Activated naive CD8-positive, alpha-beta T cell treated with anti-CD3 and anti-CD28 coated beads, Interleukin-2, amount 10 ng/mL, durations not matched to agents 7 days and 5 days (primary cell): ENCODE measurements at places on chromosomes 6 and 20.
A peak's percentile ranks its signal among the peaks of the same experiment; 100 is the strongest.

DNA sequence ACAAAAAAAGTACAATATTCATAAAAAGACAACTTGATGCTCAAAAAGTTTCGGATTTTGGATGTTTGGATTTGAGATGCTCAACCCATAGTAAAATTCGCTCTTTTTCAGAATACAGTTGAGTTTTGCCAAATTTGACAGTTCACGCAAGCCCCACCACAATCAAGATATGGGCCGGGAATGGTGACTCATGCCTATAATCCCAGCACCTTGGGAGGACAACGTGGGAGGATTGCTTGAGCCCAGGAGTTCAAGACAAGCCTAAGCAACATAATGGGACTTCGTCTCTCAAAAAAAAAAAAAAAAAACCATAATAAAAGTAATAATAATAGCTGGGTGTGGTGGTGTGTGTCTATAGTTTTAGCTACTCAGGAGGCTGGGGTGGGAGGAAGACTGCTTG, 51.3 kb downstream of the PHF20 start:
- no peak overlapping the region for H3K27ac ChIP-seq
- peaks cover 22% of the 10 kb centered on the region for H3K4me1 ChIP-seq
- H3K27me3 ChIP-seq, result no peaks in the 10 kb centered on the region

DNA sequence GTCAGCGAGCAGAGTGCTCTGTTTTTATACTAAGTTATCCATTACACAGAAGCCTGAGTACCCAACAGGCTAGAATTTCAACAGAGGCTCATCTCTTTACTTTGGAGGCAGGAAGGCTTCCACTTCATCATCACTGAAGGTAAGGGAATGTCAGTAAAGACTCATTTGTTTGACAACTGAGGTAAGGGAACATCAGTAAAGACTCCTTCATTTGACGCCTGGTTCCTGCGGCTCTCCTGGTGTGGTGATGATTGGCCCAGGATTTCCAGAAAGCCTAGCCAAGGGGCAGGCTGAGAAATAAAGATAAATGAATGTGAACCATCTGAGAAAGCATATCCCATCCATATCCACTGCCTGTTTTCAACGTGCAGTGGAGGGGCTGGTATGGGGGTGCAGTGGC, 244.6 kb upstream of the ECI2 start:
- no peak overlapping the region for H3K4me3 ChIP-seq
- H3K36me3 ChIP-seq, result no peaks in the 10 kb centered on the region
- no peak for DNase-seq
- H3K27ac ChIP-seq, result no peak overlapping the region

GRCh38 chr6:113137426-113137825, 719.7 kb upstream of the MARCKS start:
- no peak for DNase-seq
- no peaks in the 10 kb centered on the region for H3K27me3 ChIP-seq
- H3K4me3 ChIP-seq, result no peak overlapping the region

- H3K27ac ChIP-seq, result peak overlapping the region; percentile 46
- H3K4me3 ChIP-seq, result no peak overlapping the region
- no peak for DNase-seq
- H3K27me3 ChIP-seq, result no peaks in the 10 kb centered on the region
- H3K36me3 ChIP-seq, result peaks cover 5% of the 10 kb centered on the region
Measured at GRCh38 chr20:367486-367887, 13.1 kb upstream of the TRIB3 start.

GRCh38 chr6:128347123-128347522, 173.3 kb downstream of the PTPRK start:
- H3K36me3 ChIP-seq, result peaks cover 1% of the 10 kb centered on the region
- H3K27me3 ChIP-seq, result peaks cover 9% of the 10 kb centered on the region
- no peak overlapping the region for H3K4me3 ChIP-seq
- no peak for DNase-seq

GRCh38 chr6:21970569-21971300, 326.1 kb downstream of the PRL start:
- no peak for DNase-seq
- H3K36me3 ChIP-seq, result no peaks in the 10 kb centered on the region

DNA sequence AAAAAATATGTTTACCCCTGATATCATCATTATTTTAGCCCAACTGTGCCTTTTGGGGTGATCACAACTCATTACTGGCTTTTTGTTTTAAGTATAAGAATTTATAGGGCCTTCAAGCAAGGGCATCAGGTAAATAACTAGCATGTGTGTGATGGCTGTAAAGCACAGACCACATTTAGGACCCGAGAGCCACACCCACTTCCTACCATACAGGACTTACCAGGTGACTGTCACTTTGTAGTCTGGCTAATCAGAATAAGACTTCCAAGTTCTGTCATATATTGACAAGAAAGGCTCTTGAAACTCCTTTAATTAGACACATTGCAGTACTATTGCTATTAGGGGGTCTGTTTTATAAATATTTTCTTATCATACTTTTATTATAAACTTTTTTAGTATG, 31.1 kb downstream of the TMEM242 start:
- H3K27me3 ChIP-seq, result no peaks in the 10 kb centered on the region
- peaks cover 10% of the 10 kb centered on the region for H3K4me1 ChIP-seq
- H3K4me3 ChIP-seq, result no peak overlapping the region

DNA sequence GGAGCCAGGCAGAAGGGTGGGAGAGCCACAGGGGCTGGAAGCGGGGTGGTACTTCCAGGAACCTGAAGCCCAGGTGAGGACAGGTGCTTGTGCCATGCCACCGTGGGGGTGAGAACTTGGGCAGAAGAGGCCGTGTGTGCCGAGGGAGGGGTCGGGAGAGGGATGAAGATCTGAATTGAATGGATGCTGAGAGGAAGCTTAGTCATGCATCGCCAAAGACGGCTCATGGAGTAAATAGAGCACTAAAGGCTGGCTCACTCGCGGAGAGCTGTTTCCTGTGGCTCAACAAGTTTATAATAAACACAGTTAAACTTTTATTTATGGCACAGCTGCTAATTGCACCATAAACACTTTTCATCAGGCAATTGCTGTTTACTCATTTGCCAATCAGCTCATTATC, 21.7 kb upstream of the MYT1 start:
- H3K27ac ChIP-seq, result no peak overlapping the region
- no peaks in the 10 kb centered on the region for H3K36me3 ChIP-seq
- no peak for DNase-seq
- H3K4me3 ChIP-seq, result no peak overlapping the region
- no peaks in the 10 kb centered on the region for H3K27me3 ChIP-seq
- H3K4me1 ChIP-seq, result no peaks in the 10 kb centered on the region

DNA sequence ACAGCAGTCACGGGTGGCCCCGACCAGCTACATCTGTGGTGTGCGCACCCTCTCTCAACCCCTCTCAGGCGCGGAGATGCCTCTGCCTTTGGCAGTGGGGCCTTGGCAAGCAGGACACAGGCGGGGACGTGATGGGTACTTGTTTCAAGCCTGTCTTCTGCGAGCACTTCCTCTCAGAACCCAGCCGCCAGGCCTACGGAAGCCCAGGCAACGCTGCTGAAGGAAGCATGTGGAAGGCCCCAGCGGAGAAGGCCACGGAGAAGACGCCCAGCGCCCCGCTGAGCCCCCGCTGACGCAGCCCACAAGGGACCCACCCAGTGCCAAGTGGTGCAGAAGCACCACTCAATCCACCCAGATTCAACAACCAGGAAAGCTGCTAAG, 13.0 kb downstream of the SERPINB6 start:
- H3K27ac ChIP-seq, result peak overlapping the region; percentile 64
- no peak for DNase-seq
- peak overlapping the region; percentile 37 for H3K4me3 ChIP-seq
- no peaks in the 10 kb centered on the region for H3K27me3 ChIP-seq
- H3K36me3 ChIP-seq, result peaks cover 14% of the 10 kb centered on the region
- peaks cover 13% of the 10 kb centered on the region for H3K4me1 ChIP-seq

- no peak overlapping the region for H3K4me3 ChIP-seq
- peaks cover 7% of the 10 kb centered on the region for H3K4me1 ChIP-seq
- no peaks in the 10 kb centered on the region for H3K36me3 ChIP-seq
- H3K27me3 ChIP-seq, result peaks cover 11% of the 10 kb centered on the region
- H3K27ac ChIP-seq, result no peak overlapping the region
Measured at GRCh38 chr6:96917098-96917497, 7.4 kb upstream of the KLHL32 start.

DNA sequence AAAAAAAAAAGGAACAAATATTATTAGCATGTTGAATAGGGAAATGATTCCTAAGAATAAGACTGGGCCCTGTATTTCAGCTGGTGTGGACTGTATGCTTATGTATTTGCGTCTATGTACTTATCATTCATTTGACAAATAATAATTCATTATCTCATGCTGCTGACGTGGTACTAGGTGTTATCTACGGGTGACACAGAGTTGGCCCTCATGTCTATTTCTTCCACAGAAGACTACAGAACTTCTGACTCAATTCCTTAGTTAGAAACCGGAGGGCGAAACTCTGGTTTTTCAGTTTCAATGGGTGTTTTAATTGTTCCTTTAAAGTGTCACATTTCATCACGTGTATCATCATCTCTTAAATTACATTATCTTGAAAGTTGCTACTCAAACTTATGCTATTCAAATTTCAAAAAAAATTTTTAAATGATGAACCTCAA, 305.9 kb downstream of the CLIC5 start:
- no peak overlapping the region for H3K27ac ChIP-seq
- no peak overlapping the region for H3K4me3 ChIP-seq
- H3K4me1 ChIP-seq, result peaks cover 18% of the 10 kb centered on the region
- DNase-seq, result no peak

GRCh38 chr6:27592481-27593199, 119.7 kb upstream of the ZNF184 start:
- DNase-seq, result peak; percentile 45
- H3K27me3 ChIP-seq, result peaks cover 21% of the 10 kb centered on the region
- H3K4me1 ChIP-seq, result peaks cover 2% of the 10 kb centered on the region
- no peaks in the 10 kb centered on the region for H3K36me3 ChIP-seq

DNA sequence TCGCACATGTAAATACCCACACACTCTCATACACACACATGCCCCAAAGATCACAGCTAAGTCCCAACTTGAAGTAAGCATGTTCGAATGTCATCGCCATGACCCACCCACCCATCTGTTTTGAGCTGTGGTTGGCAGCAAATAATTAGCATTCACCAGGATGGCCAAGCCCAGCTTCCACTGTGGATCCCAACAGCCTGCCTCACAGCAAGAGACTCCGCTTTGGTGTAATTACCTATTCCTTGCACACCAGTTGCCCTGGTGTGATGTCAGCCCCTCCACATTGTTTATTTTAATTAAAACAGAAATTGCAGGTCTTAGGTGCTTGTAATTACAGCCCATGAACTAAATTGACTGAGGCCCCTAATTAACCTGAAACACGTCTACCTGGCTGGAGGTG, 81.1 kb downstream of the MAFB start:
- no peaks in the 10 kb centered on the region for H3K36me3 ChIP-seq
- H3K4me3 ChIP-seq, result no peak overlapping the region
- no peaks in the 10 kb centered on the region for H3K4me1 ChIP-seq
- H3K27me3 ChIP-seq, result peaks cover 2% of the 10 kb centered on the region

GRCh38 chr6:170224694-170225660, 65.9 kb downstream of the DLL1 start:
- no peak for DNase-seq
- H3K4me1 ChIP-seq, result peaks cover 14% of the 10 kb centered on the region
- H3K36me3 ChIP-seq, result no peaks in the 10 kb centered on the region
- no peak overlapping the region for H3K4me3 ChIP-seq

GRCh38 chr20:53713328-53714056, 119.9 kb upstream of the ZNF217 start:
- no peaks in the 10 kb centered on the region for H3K27me3 ChIP-seq
- no peak for DNase-seq
- H3K4me3 ChIP-seq, result no peak overlapping the region
- H3K27ac ChIP-seq, result peak overlapping the region; percentile 30
- H3K4me1 ChIP-seq, result peaks cover 31% of the 10 kb centered on the region
- peaks cover 5% of the 10 kb centered on the region for H3K36me3 ChIP-seq

DNA sequence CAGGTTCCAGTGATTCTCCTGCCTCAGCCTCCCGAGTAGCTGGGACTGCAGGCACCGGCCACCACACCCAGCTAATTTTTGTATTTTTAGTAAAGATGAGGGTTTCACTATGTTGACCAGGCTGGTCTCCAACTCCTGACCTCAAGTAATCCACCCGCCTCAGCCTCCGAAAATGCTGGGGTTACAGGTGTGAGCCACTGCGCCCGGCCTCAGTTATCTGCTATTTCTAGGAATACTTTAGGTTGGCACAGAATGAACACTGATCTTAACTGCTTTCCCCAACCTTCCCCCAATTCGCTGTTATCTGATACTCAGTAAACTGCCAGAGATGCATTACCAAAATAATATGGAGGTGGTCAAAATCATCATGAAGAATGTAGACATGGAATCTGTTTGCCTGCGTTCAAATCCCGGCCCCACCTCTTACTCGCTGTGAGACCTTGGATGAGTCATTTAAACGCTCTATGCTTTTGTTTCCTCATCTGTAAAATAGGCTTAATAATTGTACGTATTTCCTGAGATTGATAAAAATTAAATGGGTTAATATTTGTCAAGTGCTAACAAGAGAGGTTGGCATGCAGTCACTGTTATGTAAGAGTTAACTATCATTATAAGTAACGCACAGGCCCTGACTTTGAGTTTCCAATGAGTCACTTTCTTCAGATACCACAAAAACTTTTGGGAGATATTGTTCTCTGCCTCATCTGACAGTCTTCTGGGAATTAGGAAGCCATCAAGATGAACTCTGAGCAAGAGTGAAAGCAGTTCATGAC, 44.5 kb upstream of the NCOA3 start:
- peaks cover 2% of the 10 kb centered on the region for H3K27me3 ChIP-seq
- no peak overlapping the region for H3K27ac ChIP-seq
- H3K36me3 ChIP-seq, result peaks cover 1% of the 10 kb centered on the region
- H3K4me3 ChIP-seq, result no peak overlapping the region
- no peak for DNase-seq

GRCh38 chr20:41229259-41229658, 88.3 kb downstream of the ZHX3 start:
- no peak overlapping the region for H3K4me3 ChIP-seq
- no peak for DNase-seq

- no peaks in the 10 kb centered on the region for H3K27me3 ChIP-seq
- no peaks in the 10 kb centered on the region for H3K4me1 ChIP-seq
- H3K27ac ChIP-seq, result no peak overlapping the region
- H3K36me3 ChIP-seq, result peaks cover 22% of the 10 kb centered on the region
Measured at GRCh38 chr6:21022343-21023107, 488.3 kb downstream of the CDKAL1 start.

GRCh38 chr6:16723826-16724225, 37.4 kb downstream of the ATXN1 start:
- no peaks in the 10 kb centered on the region for H3K27me3 ChIP-seq
- DNase-seq, result no peak
- H3K27ac ChIP-seq, result no peak overlapping the region
- no peak overlapping the region for H3K4me3 ChIP-seq

DNA sequence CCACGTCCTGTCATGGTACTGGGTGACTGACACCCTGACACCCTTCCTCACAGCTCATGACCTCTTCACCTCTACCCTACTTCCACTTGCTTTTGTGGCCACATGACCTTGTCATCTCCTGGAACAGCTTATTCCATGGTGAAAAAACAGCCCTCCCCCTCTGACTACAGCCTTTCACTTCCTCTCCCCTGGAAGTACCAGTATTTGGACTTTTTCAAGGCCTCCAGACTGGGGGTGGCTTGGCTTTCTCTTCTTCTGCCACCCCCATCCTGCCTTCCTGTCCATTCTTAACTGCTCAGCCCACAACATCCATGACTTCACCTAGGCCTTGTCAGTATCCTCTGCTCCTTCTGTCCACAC, 168.4 kb downstream of the CARMIL1 start:
- H3K27me3 ChIP-seq, result no peaks in the 10 kb centered on the region
- H3K4me3 ChIP-seq, result no peak overlapping the region
- peaks cover 18% of the 10 kb centered on the region for H3K4me1 ChIP-seq
- H3K27ac ChIP-seq, result peak overlapping the region; percentile 36
